ENCODE measurements at places on chromosomes 7 and 10.

- peak; percentile 22 for DNase-seq
These were observed at the start of gene ADAMTS14 for GRCh38 chr10:70672165-70673042. TSS of gene ADAMTS14 (plus strand) at chr10:70672506. CDS start at chr10:70672803, 297 bp downstream.

DNA sequence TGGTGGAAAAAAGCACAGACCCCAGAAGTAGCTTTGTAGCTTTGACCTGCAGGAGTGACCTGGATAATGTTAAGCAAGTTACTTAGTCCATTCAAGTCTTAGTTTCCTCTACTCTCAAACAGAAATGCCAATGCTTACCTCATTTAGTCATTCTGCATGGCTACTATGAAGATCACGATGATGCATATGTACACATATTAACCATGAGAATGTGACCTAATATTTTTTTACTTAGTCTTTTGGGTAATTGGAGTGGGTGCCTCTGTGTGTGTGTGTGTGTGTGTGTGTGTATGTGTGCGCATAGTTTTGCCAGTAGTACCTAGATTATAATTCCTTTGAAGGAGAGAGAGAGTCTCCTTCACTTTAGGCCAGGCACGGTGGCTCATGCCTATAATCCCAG, 95.8 kb downstream of the NRP1 start:
- no peak for DNase-seq

- no peak for DNase-seq
These were observed 698.3 kb downstream of the PARD3 start for GRCh38 chr10:34116681-34117271.

- peak; percentile 69 for DNase-seq
These were observed 621 bp upstream of the MORN4 start for GRCh38 chr10:97633921-97634320.

DNA sequence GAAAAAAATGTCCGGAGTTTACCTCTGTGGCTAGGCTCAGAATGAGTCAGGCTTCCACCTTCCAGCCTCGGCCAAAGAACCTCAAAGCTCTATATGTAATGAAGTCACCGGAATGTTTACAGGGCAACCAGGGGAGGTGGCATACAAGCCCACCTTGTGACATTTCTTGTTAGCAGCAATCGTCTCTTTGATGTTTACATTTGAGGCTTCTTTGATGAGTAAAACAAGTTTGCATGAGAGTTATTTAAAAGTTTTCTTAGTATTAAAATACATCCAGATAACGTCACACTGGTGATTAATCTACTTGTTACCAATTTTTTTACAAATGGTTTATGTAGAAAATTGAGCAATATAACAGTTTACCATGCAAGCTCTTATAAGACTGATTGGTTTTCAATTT, 133.1 kb upstream of the ADAM12 start:
- DNase-seq, result no peak

DNA sequence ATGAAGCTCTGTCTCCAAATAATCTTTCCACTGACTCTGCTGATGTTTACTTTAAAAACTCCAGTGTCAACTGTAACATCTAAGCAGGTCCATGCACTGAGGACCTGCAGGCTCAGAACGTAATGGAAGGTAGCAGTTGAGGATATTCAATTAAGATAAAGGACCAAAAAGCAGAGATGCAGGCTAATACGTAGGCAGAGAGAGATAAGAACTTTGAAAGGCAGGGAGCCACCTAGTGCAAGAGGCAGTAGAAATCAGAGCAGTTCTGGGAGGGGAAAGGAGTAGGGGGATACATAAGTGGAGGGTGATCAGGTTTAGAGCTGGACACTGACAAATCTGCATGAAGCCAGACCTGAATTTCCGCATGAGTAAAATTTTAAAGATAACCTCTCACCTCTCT, 114.5 kb upstream of the POM121L12 start:
- no peak for DNase-seq

GRCh38 chr7:151875942-151876898, 695 bp downstream of the PRKAG2 start:
- DNase-seq, result no peak

DNA sequence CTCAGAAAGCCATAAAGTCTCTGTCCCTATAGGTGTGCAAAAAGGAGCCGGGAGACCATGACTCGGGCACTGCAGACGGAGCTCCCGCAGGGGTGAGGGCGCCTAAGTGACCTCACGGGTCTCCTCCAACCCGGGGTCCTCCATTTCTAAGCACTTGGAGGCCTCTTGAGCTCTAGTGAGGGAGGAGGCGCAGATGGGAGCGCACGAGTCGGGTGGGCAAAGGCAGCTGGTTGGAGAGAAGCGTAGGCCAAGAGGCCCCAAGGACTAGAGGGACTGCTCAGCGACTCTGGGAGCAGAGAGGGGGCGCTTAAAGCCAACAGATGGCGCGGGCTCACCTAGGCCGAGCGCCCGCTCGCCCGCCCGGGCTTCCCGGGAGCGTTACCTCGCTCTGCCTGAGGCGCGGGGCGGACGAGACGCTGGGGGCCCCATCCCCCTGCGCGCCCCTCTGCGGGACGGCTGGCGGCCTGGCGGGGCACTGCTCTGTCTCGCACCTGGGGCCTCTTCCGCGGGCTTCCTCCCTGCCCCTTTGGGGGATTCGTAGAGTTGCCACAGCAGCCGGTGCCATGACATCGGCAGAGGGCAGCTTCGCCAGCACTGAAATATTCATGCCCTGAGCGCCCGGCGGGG, 523 bp upstream of the CDH23 start:
- peak; percentile 34 for DNase-seq

DNA sequence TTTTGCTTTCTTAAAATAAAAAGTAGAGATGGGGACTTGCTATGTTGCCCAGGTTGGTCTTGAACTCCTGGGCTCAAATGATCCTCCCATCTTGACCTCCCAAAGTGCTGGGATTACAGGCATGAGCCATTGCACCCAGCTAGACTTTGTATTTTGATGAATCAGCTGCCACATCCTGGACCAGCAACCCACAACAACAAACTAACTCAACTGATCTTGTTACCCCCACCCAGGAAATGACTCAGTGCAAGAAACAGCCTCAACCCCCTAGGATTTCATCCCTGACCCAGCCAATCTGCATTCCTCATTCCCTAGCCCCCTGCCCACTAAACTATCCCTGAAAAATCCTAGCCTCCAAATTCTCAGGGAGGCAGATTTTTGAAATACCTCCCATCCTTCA, 123.8 kb downstream of the IPMK start:
- no peak for DNase-seq

DNA sequence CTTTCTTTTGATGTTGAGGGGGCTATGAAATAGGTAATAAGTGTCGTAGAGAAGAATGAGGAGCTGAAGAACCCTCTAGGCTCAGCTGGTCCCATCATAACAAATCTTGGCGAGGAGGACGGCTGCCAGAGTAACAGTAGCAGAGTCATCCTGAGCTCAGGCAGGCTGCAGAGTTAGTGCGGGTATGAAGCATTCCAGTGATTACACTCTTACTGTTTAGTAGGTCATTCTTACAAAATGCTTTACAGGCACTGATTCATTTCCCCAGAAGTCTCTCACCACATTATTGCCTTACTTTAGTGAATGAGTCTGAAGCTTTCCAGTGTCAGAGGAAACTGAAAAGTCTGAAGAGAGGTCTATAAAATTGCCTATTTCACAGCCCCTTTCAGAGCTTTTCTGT, 43.9 kb upstream of the GPR158 start:
- no peak for DNase-seq

GRCh38 chr7:99089914-99090629, 53.8 kb downstream of the SMURF1 start:
- DNase-seq, result no peak

- DNase-seq, result no peak
These were observed 639.9 kb downstream of the TYW1 start for GRCh38 chr7:67636348-67637022.

GRCh38 chr10:34236931-34237330, 578.2 kb downstream of the PARD3 start:
- no peak for DNase-seq

DNA sequence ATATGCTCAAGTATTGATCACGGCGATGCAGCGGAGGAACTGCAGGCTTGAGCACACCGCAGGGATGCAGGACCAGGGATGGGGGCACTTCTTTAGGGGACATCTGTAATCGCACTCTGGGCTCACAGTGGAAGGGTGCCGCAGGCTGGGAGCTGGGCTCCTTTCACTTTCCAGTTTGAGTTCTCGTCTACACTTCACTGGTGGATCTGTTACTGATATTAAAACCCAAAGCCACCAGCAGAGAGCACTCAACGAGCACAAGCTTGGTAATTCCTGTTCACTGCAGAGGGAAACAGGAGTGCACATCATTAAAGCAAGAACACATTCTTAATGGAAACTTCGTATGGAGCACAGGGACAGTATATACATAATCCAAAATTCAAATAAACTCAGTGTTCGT, 91.3 kb downstream of the PARD3 start:
- peak; percentile 51 for DNase-seq

GRCh38 chr7:100675581-100676350, 2.2 kb downstream of the GNB2 start:
- peak; percentile 88 for DNase-seq

DNA sequence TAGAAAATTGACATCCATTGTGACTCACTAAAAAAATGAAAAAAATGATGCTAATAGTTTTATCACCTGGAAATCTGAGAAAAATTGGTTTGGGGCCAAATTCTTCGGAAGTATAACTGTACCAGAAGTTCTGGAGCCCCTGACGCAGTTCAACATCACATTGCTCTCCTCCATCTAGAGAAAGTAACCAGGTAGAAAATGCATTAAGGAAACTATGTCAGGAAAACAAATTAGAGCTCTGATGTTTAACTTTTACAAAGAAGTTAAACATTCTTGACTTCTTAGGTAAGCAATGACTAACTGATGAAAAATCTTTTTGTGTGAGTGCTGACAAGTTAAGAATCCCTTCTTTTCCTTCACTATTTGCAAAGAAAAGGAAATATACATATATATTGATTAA, 61.1 kb upstream of the TMEM196 start:
- DNase-seq, result no peak

DNA sequence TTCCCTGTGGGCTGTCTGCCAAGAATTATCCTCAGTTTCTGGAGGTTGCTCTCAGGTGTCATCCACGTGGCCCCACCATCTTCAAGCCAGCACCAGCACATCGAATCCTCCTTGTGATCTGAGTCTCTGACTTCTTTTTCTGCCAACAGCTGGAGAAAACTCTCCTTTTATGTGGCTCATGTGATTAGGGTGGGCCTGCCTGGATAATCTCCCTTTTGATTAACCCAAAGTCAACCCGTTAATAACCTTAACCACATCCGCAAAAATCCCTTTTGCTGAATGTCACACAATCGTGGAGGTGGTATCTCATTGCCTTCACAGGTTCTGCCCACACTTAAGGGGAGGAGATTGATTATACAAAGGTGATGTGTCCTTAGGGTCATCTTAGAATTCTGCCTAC, 73.8 kb downstream of the LRGUK start:
- no peak for DNase-seq

DNA sequence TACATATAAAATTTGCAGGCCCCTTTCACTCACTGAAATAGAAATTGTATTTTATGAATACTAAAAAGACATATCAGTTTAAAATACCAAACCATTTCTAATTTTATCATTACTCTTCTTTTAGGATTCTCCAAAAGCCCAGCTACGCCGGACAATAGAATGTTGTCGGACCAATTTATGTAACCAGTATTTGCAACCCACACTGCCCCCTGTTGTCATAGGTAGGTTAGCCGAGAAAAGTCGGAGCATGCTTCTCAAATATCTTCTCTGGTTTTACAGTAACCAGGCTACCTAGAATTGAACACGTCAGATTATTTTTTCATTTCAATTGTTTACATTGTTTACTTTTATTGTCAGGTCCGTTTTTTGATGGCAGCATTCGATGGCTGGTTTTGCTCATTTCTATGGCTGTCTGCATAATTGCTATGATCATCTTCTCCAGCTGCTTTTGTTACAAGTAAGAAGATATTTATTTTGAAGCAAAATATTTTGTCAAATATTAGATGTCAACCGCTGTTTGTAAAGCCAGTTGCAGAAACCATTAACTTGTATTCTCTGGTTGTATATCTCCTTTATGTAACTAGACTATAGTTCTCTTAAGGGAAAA, 57.6 kb downstream of the MMRN2 start:
- peak; percentile 69 for DNase-seq

DNA sequence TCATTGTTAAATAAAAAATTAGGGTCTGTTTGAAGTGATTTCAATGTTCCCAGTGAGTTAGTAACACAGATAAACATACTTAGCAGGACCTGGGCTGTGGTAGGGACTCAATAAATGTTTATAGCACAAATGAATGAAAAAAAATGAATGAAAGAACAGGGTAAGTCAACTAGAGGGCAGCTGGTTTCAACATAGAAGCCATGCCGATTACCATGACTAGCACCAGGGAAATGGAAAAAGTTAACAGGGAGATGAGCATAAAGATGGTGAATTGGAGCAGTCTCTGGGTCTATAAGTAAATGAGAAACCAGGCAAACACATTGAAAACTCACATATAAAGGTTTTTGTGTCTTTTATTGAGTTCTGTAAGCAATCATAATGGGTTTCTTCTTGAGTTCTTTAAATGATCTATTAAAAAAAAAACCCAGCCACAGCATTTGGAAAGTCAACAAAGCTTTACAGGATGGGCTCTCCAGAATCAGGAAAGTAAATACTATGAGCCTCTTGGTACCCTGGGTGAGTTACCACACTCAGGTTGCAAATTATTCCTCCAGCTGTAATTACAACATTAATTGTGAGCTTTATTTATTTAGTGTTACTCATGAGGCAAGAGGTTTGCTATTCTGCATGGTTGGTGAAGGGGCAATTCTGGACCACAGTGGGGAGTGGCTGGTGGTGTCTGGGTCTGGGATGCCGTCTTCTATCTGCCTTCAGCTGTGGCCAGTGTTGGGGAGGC, 46.1 kb upstream of the MTPN start:
- DNase-seq, result no peak

- no peak for DNase-seq
These were observed 51.2 kb upstream of the RELN start for GRCh38 chr7:104040666-104041065.

GRCh38 chr7:42077271-42078135, 159.5 kb downstream of the GLI3 start:
- DNase-seq, result no peak

- no peak for DNase-seq
These were observed 1026.0 kb downstream of the REEP3 start for GRCh38 chr10:64547168-64547567.

GRCh38 chr10:95214369-95214768, 20.3 kb downstream of the ACSM6 start:
- DNase-seq, result no peak

Data from erythroblast (primary cell).